Activated T-helper 17 cell treated with anti-CD3 and anti-CD28 coated beads, Interleukin-2, amount 50 U/mL, for 72 hours (primary cell): ENCODE measurements at places on chromosomes 7 and 10.

GRCh38 chr10:86438091-86438749 is 71.6 kb upstream of the GRID1 start:
- no peak for ATAC-seq

DNA sequence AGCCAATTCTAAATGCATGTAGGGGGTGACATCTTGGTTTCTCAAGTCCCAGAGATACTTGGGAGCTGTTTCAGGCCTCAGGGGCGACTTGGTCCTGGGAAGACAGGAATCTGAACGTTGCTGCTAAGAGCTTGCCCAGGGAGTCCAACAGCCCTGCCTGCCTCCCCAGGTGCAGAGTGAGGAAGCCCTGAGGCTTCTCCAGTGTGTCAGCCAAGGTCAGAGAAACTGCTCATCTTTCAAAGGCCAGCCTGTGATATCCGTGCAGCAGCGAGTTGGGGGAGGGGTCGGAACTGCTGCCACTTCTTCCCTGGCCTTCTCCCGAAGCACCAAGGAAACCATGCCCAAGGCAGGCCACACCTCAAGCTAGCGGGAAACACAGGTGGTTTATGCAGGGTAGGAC is 9.7 kb downstream of the GDF2 start:
- no peak for ATAC-seq

DNA sequence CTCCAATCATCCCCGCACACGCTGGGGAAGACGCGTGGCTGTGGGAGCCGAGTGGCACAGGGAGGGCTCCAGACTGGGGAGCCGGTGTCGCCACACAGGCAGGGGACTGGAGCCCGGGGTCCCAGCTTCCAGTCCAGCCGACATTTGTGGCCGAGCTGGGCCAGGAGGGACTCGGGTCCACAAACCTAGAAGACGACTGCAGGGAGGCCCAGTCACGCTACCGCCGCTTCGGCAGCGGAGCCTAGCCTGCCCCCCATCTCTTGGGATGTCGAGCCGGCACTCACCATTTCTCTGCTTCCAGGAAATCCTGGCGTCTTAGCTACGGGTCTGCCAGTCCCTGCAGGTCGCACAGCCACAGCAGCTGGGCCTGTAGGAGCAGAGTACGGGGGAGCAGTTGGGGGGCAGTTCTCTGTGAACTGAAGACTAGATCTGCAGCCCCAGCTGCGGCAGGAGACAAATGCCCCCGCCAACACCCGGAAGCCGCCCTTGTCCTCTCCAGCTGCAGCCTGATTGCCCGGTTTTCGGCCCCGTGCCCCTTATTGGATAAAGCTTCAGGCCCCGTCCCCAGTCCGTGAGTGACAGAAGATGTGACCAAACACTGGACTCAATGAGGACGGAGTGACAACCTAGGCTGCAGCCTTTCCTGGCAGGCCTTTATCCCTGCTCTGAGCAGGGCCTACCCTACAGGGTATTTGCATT is 270.7 kb downstream of the ZNF33B start:
- ATAC-seq: peak; percentile 88

- ATAC-seq: no peak
Measured at GRCh38 chr7:6886198-6886597, 60.1 kb upstream of the CCZ1B start.

GRCh38 chr10:132834891-132835847 is 49.2 kb upstream of the NKX6-2 start:
- no peak for ATAC-seq

DNA sequence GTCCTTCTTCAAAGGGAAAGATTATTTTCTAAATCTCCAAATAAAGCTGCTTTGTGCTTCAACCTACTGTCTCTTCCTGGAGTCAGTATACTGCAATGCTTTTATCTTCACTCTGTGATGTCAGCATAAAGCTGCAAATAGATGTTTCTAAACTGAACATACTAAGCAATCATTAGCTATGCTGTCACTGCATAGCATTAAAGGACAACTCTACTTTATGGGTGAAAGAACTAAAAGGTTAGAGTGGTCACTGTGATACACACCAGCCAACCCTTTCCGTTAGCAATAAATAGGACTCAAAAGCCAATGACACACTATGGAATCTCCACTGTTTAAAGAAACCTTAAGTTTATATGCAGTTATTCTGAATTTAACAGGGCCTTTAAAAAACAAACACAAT is 1.8 kb downstream of the CCDC186 start:
- ATAC-seq: no peak

- no peak for ATAC-seq
Measured at GRCh38 chr7:112202816-112203215, 3.4 kb downstream of the DOCK4 start.

- ATAC-seq: no peak
Measured at GRCh38 chr7:40584667-40585433, 450.0 kb downstream of the SUGCT start.

GRCh38 chr7:84331616-84332015 is 137.0 kb upstream of the SEMA3A start:
- ATAC-seq: no peak

DNA sequence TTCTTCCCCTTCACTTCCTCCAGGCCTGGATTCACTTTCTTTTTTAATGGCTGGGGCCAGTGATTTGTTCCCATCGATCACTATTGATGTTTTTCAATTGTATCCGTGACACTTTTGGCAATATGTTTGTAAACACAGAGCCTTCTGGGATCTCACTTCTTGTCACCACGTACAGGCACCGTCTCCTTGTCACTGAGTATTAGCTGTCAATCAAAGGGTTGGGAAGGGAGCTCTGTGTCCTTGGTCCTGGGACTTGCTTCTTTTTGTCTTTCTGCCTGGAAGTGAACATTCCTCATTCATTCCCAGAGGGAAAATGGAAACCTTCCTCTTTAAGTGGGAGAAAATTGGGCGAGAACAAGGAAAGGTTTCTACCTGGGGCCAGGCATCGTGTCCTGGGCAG is 157.4 kb downstream of the PLXNA4 start:
- no peak for ATAC-seq

DNA sequence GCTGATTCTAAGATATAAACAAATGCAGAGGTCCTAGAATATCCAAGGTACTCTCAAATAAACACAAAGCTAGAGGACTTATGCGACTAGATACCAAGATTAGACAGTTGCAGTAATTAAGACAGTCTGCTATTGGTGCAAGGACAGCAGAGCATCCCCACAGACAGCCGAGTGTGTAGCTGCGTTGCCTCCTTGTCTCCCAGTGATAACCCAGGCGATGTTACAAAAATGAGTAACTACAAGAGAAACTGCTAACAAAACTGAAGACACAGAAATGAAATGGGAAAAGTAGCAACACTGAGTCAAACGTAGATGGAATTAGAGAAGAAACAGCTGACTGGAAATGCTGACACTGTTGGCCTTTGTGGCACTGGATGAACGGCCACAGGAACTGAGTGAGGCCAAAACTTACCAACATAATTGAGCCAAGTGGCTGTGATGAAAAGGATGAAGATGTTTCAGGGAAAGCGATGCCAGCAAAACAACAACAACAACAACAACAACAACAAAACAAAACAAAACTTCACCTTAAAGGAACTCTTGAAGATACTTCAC is 54.3 kb downstream of the BAIAP2L1 start:
- peak; percentile 64 for ATAC-seq

DNA sequence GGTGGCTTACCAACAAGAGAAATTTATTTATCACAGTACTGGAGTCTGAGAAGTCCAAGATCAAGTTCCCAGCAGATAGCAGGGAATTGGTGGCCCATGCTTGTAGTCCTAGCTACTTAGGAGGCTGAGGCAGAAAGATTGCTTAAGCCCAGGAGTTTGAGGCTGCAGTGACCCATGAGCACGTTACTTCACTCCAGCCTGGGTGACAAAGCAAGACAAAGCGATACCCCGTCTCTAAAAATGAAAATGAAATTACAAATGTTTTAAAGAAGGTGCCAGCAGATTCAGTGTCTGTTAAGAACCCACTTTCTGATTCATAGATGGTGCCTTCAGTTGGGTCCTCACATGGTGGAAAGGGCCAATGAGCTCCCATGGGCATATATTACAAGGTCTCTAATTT is 20.6 kb upstream of the ARHGAP12 start:
- ATAC-seq: no peak

- ATAC-seq: no peak
Measured at GRCh38 chr7:10412422-10413019, 561.2 kb upstream of the PHF14 start.

- peak; percentile 100 for ATAC-seq
Measured at GRCh38 chr10:63699785-63700613, 178.8 kb downstream of the REEP3 start.

DNA sequence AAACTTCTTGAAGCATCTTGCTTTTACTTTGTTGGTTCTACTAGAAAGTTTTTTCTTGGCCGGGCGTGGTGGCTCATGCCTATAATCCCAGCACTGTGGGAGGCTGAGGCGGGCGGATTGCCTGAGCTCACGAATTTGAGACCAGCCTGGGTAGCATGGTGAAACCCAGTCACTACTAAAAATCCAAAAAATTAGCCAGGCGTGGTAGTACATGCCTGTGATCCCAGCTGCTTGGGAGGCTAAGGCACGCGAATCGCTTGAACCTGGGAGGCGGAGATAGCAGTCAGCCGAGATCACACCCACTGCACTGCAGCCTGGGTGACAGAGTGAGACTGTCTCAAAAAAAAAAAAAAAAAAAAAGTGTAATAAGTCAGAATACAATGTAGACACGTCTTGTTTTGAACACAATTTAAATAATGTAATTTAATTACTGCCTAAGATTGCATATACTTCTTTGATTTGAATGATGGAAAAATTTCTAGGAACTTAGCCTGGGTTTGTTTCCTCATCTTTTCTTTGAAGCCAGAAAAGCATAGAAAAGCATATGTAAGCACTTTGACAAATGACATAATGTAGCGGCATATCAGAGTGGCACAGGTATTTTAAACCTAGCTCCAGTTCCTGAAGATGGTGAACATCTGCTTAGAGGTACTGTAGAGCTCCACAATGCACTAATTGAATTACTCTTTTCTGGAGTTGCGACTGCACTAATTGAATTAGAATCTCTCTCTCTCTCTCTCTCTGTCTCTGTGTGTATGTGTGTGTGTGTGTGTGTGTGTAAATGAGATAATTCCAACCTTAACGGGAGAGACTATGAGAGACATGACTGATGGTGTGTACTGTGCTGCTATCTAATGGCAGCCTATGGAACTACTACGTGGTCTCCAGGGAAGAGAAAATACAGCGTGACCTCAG is 87.8 kb downstream of the BTRC start:
- ATAC-seq: peak; percentile 65

- ATAC-seq: no peak
Measured at GRCh38 chr10:118412132-118412760, 70.1 kb upstream of the FAM204A start.

GRCh38 chr10:83375274-83375673 is 764.0 kb upstream of the GHITM start:
- no peak for ATAC-seq

DNA sequence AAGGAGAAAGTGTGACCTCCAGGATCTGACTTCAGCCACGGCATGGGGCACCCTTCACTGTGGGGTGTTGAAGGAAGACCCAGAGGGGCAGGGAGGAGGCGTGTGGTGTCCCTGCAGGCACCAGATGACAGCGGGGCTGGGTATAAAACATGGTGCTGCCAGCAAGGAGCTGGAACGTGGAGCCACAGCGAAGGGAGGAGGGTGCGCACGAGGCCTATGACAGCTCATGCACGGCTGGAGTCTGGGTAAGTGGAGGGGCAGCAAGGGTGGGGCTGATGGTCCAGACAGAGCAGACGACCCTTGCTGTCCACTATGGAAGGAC is 27.8 kb upstream of the FOXL3 start:
- ATAC-seq: no peak

DNA sequence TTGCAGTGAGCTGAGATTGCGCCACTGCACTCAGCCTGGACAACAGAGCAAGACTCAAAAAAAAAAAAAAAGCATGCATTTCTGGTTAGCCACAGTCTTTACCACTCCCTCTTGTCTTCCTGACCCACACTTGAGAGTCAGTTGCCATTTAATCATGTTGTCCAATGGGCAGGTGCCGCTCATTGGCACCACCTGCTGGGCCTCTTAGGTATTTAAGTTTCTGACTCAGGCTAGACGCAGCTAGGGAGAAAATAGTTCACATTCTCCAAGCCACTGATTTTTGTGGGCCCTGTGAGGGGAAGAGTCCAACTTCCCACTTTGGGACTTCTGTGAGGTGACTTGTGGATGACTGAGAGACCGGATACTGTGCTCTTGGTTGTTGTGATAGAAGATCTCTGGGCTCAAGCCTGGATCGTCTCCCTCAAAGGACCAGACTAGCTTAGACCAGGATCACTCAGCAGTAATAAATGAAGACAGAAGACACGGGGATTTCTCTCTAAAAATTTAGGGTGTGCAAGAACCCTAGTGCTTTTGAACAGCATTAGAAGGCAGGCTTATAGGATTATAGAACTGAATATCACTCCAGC is 26.8 kb upstream of the SORCS3 start:
- no peak for ATAC-seq

- no peak for ATAC-seq
Measured at GRCh38 chr10:101767966-101768790, 7.7 kb downstream of the FGF8 start.

DNA sequence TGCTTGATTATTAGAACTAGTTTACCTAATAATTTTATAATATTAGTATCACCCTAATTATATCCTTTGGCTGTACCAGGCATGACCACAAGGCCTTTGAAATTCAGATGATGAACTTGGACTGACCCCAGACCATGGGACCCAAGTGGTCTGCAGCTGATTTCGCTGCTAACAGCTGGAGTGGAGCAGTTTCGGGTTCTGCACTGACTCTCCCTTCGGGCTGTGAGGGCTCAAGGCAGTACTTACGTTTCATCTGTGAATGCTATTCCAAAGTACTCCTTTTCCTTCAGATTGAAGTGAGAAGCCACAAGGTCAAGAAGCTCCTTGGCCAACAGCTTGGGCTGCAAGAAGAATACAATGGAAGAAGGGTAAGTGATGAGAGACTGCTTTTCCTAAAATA is 223.8 kb downstream of the PRPF18 start:
- ATAC-seq: no peak

GRCh38 chr7:2006921-2007381 is 225.8 kb downstream of the MAD1L1 start:
- no peak for ATAC-seq

DNA sequence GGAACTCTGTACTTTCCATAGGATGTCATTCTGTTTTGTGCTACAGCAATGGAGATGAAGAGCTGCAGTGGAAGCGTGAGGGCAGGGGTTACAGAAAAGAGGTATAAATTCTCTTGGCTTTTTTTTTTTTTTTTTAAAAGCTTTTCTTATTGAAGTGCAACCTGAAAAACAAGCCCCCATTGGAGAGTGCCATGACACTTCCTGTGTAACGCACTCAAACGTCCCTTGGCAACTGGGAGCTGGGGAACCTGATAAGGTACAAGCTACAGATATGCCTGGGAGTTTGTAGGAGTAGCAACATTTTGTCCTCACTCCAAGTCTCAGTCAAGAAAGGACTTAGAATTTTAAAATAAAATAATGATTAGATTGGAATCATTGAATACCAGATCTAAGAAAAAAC is 512.1 kb downstream of the RPS24 start:
- ATAC-seq: no peak

- no peak for ATAC-seq
Measured at GRCh38 chr7:22332461-22332870, 24.5 kb downstream of the RAPGEF5 start.

GRCh38 chr7:65216469-65216868 is 157.2 kb upstream of the ZNF92 start:
- peak; percentile 60 for ATAC-seq
